ENCODE measurements at places on chromosomes 1 and 21. TPM values are rescaled to one million over a fixed set of nuclear protein-coding genes. Genes with fewer than 3 reads are reported as not detected.

C1QA gene
- not detected for total RNA-seq

ALX3 gene
- total RNA-seq = not detected

PADI3 gene
- total RNA-seq = under 0.01 TPM

NEK2 gene
- 36.2 TPM for total RNA-seq

EPHA10 gene
- not detected for total RNA-seq

KRTAP19-1 gene
- total RNA-seq = not detected
